ENCODE measurements at places on chromosomes 5 and 9.

DNA sequence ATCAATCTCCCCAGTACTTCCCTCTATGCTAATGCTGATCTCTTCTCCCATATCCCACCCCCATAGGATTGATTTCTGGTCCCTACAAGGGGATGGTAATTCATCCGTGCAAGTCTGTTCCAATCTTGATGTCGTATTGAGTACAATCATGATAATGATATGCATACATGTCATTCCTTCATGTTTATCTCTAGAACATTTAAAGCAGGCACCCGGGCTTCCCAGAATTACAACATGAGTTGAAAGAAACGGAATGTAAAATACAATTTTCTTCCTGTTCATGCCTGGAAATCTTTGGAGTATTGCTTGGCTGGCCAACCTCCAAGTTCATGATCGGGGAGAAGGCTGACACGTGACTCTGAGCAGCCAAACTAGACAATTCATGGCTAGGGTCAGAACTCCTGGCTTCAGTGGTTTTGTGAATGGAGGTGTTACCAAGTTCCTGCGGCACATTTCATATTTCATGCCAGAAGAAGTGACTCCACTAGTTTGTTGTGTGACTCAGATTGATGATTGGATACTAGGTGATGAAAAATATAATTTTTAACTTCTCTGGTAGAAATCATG is 66.6 kb downstream of the C9orf152 start:
- no peak for DNase-seq

- no peak for DNase-seq
These were observed 116.2 kb downstream of the CDK5RAP2 start for GRCh38 chr9:120463765-120464164.

GRCh38 chr9:11003836-11004235 is 391.0 kb upstream of the PTPRD start:
- no peak for DNase-seq

GRCh38 chr5:102759289-102759688 is 4.2 kb downstream of the PAM start:
- DNase-seq, result no peak

GRCh38 chr5:137401946-137402345 is 97.2 kb downstream of the SPOCK1 start:
- DNase-seq, result no peak

DNA sequence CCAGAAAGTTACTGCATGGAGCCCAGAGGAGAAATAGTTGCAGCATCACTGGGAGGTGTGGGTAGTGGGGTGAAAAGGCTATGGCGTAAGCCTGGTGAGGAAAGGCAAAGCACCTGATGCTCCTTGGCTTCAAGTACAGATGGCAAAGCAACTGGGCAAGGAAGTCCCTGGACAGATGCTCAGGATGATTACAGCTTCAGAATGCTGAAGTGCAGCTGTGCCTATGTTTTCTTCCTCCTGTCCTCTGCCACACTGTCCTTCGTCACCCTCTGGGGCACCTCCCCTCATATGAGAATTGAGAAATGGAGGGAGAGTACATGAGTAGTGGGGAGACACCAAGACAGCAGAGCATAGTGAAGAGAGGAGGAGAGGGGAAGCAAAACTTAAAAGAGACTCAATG is 328.0 kb downstream of the PDE4D start:
- DNase-seq, result no peak

GRCh38 chr9:128059365-128059983 is 7.6 kb downstream of the NAIF1 start:
- no peak for DNase-seq

GRCh38 chr5:96144289-96144688 is 182.6 kb upstream of the ELL2 start:
- DNase-seq, result no peak

DNA sequence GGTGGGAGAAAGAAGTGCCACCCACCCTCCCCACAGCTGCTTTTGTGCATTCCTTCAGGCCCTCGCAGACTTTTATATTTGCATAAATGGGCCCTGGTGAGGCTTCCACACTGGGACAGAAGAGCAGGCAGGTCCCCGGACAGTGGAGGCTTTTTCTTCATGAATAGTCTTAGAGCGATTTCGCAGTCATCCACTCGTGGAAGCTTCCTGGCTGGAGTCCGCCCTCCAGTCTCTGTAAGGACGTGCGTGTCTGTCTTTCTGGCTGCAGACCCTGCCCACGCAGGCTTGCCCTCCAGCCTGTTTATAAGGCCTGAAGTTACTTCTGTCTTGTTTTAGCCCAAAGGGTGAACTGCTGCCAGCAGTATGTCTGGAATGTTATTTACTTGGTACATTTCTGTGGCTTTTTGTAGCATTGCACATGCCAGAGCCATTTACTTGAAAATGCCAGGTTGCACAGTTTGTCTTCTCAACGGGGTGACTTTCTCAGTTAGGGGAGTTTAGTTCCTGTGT is 195.7 kb downstream of the AOPEP start:
- peak; percentile 43 for DNase-seq
